Breast epithelium (tissue), 4 donors: ENCODE measurements at places on chromosomes 7 and 10.

GRCh38 chr10:13721486-13721885 lies 134.7 kb downstream of the PRPF18 start:
- no peak for DNase-seq

DNA sequence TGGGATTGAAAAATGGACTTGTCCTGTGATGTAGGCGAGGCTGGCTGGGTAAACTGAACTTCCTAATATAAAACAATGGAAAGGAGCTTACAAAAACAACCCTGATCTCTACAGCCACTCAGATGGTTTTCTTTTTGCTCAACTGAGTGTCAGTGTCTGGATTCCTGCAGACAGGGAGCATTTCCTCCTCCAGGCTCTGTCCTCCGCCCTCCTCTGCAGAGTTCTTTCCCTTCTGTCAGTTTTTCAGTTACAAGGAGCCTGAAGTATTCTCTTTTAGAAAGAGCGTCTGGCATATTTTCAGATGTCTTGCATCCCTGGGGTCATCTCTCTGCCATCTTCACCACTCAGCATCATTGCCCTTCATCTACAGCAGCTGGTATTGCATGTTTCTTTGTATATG lies 50.0 kb upstream of the PITRM1 start:
- no peak for DNase-seq

GRCh38 chr10:110052916-110053315 lies 45.1 kb downstream of the ADD3 start:
- no peak for DNase-seq

GRCh38 chr10:14667280-14667679 lies 107.4 kb downstream of the FAM107B start:
- DNase-seq: no peak
